ENCODE measurements at places on chromosomes 5 and 9.

- no peak for DNase-seq
These were observed 582.7 kb downstream of the DTWD2 start for GRCh38 chr5:118405650-118406061.

- DNase-seq: no peak
These were observed 13.1 kb upstream of the URM1 start for GRCh38 chr9:128358090-128358489.

DNA sequence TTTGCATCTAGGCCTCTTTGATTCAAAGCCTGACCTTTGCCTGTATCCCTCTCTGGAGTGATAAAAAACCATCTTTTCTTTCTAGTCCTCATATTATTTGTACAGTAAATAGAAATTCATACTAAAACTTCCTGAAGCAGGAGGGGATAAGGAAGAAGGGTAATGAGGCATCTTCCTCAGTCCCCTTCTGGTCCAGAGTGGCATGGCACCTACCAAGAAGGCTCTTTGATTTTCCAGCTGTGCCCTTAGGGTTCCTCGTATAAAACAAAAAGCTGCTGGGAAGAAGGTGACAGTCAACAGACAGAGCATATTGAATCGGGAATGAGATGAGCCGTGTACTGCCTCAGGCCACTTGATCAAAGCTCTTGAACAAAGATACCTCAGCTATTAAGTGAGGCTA lies 71.9 kb upstream of the SPDL1 start:
- no peak for DNase-seq

DNA sequence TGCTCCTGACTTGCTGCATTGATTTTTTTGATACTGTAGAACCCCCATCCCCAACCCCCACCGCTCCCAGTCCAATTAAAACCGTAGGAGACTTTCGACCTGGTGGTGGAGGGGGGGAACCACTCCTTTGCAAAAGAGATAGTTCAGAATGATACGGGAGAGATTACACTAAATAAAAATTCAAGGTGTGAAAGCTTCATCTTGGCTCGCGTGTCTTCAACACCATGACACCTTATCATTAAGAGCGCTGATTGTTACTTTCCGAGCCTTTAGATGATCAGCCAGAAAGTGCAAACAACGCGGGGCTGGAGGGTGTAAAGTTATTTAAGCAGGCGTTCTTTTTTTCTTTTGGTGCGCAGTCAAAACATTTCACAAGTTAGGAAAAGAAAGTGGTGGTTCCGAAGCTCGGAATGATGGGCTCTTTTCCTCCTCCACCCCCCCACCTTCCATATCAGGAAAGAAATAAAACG lies 1.3 kb upstream of the ZNF462 start:
- no peak for DNase-seq

DNA sequence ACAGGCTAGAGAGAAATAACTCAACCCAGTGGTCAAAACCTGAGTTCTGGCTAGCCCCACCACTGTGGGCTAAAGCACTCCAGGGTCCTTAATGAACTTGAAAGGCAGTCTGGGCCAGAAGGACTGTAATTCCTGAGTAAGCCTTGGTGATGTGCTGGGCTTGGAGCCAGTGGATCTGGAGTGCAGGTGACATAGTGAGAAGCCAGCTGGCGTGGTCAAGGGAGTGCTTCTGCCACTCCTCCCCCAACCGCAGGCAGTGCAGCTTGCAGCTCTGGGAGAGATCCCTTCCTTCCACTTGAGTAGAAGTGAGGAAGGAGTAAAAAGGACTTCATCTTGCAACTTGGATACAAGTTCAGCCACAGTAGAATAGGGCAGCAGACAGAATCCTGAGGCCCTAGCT lies 424.0 kb downstream of the CDH18 start:
- no peak for DNase-seq

DNA sequence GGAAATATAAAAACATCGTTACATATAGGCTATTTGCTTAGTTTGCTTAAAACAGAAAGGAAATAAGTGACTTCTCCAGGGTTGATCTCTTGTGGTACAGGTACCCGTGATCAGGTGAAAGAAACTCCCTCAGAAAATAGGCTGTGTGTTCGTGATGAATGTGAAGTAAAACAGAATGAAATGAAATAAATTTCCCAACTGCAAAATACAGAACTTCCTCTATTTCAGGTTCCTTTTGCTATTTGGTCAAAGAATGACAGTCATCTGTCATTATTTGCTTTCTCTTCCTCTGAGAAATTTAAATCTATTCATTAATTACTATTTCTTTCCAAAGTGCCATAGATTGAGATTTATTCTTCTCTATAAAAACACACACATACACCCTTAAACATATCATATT lies 408.1 kb downstream of the FAM170A start:
- DNase-seq: no peak

DNA sequence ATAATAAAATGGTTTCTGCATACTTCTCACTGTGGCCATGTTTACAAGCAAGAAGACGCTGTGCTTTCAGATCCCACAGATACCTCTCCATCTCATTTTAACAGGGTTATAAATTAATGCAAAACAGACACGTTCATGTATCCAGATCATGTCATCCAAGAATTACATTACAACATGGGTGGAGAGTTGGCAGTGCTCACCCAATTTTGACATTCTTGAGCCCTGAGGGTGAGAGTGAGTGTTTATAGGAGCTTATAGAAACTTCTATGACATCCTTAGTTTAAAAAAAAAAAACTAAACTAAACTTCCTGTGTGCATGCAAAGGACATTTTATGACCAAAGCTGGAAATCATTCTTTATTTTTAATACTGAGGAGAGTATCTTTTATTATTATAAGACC lies 9.1 kb downstream of the PRKACG start:
- no peak for DNase-seq

- DNase-seq: no peak
These were observed 173.7 kb downstream of the SLC28A3 start for GRCh38 chr9:84166891-84167290.

GRCh38 chr9:126462617-126463016 lies 136.0 kb downstream of the MVB12B start:
- no peak for DNase-seq

- DNase-seq: no peak
These were observed 23.9 kb downstream of the LARP1 start for GRCh38 chr5:154779105-154779504.
